ENCODE measurements at places on chromosomes 2 and 18.

DNA sequence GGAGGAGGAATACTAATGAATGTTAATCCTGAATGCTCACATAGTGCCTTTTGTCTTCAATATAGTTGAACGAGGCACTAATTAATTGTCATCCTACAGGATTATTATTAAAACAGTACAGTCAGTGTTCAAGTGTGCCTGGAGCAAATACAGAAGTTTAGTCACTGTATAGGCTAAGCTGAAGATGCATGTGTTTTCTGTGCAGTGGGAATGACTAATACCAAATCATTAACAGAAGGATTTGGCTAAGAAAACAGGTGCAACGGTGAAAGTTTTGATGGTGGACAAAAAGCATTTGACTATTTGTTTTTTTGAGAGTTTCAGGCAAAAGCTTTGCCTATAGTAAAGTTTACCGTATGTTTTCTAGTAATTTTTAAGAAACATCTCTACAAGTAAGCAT lies 62.8 kb downstream of the DCC start:
- no peak for DNase-seq

GRCh38 chr2:132757002-132757589 lies 87.1 kb upstream of the LYPD1 start:
- DNase-seq: no peak

- no peak for DNase-seq
These were observed 57.5 kb downstream of the DTNB start for GRCh38 chr2:25615920-25616319.

DNA sequence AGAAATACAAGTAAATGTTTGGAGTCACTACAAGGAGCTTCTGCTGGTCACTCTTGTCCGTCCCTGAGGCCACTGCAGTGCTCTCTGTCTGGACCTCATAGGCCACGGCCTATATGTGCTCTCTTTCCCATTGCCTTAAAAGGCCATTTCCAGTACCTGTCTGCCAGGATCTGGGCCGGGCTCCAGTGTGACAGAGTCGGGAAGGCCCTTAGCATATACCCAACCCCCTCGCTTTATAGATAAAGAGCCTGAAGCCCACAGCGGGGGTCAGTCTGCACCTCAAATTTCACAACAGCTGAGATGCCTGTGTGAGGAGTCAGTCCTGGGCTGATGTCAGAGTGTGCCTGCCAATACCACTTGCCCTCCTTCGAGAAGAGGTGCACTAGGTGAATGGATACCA lies 39.9 kb downstream of the ADD2 start:
- no peak for DNase-seq

DNA sequence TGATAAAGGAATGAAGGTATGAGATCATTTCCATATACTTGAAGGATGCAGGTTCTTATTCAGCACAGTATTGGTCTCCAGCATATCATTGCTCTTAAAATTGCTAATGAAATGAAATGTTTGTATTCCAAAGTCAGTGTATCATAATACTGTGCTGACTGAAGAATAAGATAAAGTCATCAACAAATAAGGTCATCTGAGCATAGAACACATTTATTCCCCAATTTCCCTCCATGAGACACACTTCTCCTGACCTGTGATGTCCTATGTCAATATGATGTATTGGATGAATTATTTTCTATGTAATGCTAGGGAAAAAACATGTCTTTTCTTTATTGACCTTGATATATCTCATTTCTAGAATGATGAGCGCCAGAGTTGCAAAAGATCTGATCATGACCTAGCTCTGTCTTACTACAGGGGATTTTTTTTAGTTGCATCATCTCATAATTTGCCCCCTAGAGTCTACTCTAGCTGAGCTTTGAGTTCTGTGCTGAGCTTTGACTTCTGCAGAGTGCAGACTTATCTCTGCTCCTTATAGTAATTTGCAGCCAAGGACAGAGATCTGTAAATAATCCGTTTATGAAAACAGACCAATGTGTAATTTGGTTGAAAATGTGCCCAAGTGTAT lies 859.8 kb downstream of the TRIB2 start:
- no peak for DNase-seq

DNA sequence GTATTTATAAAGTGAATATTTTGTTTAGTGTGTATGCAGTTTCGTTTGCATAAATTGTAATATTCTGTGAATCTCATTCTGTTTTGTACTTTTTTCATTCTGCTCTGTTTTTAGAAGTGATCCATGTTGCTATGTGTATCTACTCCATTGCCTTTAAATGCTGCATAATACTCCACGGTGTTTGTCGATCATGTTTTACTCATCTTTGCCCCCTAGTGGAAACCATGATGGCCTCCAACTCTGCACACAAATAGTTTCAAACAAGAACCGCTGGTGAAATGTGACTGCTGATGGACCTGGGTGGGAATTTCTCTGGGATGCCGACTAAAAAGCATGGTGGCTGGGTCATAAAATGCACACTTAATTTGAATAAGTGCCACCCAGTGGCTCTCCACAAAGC lies 32.0 kb upstream of the SKOR2 start:
- DNase-seq: no peak

DNA sequence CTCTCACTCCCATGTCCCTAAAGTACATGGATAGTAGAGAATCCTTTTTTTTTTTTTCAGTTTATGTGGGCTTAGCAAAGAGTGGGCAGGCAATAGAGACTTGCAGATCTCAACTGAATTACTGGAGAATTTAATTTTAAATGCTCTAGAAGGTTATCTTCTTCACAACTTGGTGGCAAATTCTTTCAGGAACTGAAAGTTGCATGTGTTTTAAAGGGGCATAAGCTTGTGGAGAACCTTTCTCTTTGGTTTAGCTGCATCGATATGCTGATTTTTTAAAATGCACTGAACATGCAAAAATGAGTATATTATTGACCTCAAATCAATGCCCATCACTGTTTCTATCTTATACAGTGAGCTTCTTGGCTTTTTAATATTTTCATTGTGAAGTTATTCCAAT lies 24.9 kb upstream of the GALNT3 start:
- DNase-seq: no peak

- DNase-seq: no peak
These were observed 50.5 kb upstream of the GORASP2 start for GRCh38 chr2:170878505-170878904.

DNA sequence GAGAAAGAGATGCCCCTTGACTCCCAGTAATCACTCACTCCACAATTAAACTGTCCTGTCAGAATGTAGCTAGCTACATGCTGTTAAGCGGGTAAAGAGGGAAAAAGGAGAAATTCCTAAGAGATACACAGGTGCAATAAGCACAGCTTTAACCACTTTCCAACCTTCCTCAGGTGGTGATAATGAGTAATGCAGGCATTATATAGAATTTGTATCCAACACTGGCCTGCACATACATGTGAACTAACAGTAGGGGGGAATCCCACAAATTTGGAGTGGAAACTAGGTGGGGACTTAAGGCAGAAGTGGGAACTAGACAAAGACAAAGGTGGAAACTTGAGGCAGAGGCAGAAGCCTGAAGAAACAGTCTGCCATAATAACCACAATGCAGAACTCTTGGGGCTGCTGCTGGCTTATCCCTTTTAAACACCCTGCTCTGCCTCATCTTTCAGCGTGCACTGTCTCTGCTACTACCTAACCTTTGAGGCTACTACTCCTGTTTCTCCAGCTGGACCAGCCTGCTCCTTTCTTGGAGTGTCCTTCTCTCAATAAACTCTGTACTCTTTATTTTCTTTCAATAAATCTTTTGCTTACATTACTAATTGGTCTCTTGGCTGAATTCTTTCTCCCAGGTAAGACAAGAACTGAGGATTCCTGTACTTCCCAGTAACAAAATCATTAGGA lies 259.7 kb downstream of the PDE11A start:
- no peak for DNase-seq

DNA sequence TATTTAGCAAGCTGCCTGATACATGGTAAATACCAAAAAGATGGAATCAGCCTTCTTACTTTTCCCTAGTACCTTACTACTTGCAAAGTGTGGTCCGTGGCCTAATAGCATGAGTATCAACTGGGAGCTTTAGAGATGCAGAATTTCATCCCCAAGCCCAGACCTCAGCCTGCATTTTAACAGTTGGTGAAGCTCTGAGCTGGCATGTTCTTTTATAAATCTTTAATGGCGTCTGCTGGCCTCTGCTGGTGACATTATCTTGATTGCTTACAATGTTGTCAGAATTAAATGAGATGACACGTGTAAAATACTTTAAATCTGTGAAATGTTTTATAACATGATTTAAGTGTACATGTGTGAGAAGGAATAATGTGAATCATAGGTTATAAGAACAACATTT lies 115.1 kb upstream of the NOSTRIN start:
- DNase-seq: no peak

DNA sequence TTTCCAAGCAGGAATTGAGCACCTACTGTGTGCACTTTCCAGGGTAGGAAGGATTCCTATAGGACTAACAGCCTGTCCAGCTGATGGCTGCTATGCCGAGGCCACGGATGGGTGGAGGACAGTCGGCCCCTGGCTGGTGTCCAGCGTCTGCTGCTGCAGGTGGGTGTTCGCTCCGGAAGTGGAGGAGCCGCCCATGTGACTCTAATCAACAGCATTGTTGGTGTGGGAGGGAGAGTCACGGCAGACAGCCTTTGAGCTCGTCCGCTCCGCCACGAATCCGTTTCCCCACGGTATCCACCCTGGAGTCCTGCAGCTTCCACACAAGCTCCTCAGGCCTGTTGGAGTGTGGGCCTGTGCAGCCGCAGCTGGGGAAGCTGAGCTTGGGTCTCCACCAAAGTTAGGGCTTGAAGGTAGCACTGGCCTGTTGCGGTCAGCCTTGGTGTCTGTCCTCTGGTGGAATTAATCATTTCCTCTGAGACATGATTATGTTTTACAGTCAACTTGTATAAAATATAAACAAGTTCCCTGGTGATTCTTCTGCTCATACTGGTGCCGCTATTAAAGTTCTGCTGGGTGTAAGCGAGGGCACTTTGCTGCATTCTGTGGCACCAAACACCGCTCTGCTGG lies 185.9 kb upstream of the TPO start:
- DNase-seq: no peak
